NCI-H1105 (cell line): ENCODE measurements at places on chromosomes 11 and 22.

DNA sequence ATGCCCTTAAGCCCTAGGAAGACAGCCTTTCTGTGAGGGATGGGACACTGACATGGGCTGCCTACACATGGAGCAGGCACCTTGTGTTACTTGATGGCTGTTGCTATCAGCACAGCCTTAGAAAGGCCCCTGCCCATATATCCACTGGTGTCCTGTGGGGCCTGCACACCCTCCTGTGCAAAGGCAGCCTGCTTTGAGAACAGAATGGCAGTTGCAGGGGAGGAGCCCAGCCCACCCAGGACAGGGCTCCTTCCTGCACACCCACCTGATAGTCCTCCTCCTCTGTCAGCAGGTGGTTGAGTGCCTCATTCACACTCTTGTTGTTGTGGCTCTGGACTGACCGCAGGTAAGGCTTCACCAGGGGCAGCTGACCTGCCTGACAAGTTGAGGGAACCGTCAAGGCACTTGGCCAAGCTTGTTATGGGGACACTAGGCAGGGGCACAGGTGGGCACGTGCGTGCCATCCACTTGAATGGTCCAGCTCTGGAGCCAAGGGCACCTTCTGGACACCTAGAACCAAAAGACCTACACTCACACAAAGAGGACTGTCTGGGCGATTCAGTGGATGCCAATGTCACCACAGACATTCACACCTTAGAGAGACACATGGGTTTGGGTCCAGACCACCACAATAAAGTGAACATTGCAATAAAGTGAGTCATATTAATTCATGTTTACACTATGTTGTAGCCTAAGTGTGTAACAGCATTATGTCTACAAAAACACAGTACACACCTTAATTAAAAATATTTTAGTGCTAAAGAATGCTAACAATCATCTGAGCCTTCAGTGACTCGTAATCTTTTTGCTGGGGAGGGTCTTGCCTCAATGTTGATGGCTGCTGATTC, 9.4 kb upstream of the SLC25A1 start:
- DNase-seq = no peak

GRCh38 chr11:91293119-91293518, 931.5 kb upstream of the FAT3 start:
- no peak for DNase-seq

GRCh38 chr11:9862981-9863380, 199.1 kb downstream of the SWAP70 start:
- no peak for DNase-seq

DNA sequence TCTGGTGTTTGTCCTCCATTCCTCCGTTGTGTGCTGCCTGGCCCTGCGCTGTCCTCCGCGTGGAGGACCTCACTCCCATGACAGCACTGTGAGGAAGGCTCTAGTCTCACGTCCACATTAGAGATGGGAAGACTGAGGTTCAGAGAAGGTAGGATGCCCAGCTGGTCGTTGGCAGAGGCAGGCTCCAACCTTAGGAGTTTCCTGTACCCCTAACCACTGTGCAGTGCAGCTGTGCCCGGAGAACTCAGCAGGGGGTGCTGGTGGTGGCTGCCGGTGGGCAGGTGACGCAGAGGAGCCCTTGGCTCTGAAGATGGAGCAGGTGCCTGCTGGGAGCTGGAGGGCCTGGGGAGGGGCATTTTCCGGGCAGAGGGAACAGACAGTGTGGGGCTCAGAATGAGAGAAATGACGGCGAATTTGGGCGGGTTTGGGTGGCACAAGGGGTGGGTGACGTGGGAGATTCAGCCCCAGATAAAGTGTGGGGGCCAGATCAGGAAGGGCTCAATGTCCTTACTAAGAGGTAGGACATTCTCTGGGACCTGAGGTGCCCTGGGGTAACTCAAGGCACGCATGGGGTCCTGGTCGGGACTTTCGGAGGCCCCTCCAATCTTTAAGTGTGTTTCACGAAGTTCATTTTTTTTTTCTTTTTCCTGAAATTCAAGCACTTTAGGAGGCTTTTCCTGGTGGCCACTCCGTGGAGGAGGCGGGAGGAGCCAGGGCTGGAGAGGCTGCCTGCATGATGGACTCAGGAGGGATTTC, 535.0 kb downstream of the TBC1D22A start:
- no peak for DNase-seq

GRCh38 chr11:57792870-57793269, 31.3 kb downstream of the CTNND1 start:
- no peak for DNase-seq

- no peak for DNase-seq
Observed at GRCh38 chr11:112162761-112163546, 940 bp downstream of the IL18 start.

GRCh38 chr11:123479048-123479837, 49.2 kb downstream of the GRAMD1B start:
- no peak for DNase-seq
